Activated CD4-positive, alpha-beta T cell treated with anti-CD3 and anti-CD28 coated beads for 36 hours (primary cell): ENCODE measurements at places on chromosomes 11 and 22. TPM values are rescaled to one million over a fixed set of nuclear protein-coding genes. Genes with fewer than 3 reads are reported as not detected.

- no peak overlapping the region for H3K4me3 ChIP-seq
- peaks cover 53% of the 10 kb centered on the region for H3K4me1 ChIP-seq
- H3K36me3 ChIP-seq, result peaks cover 59% of the 10 kb centered on the region
- no peak for DNase-seq
- no peak overlapping the region for H3K27ac ChIP-seq
- H3K27me3 ChIP-seq, result no peaks in the 10 kb centered on the region
Observed at GRCh38 chr11:83175815-83176214, 17.7 kb upstream of the ANKRD42 start.

GRCh38 chr11:123536690-123537437 lies 106.8 kb downstream of the GRAMD1B start:
- H3K27ac ChIP-seq, result no peak overlapping the region
- H3K36me3 ChIP-seq, result no peaks in the 10 kb centered on the region
- no peaks in the 10 kb centered on the region for H3K27me3 ChIP-seq
- no peak overlapping the region for H3K4me3 ChIP-seq
- no peak for DNase-seq
- H3K4me1 ChIP-seq, result peaks cover 4% of the 10 kb centered on the region

- H3K4me3 ChIP-seq, result no peak overlapping the region
- peaks cover 43% of the 10 kb centered on the region for H3K4me1 ChIP-seq
- peak; percentile 37 for DNase-seq
- H3K36me3 ChIP-seq, result no peaks in the 10 kb centered on the region
Observed at GRCh38 chr11:73154178-73154577, 12.1 kb upstream of the FCHSD2 start.

- peaks cover 27% of the 10 kb centered on the region for H3K4me1 ChIP-seq
- H3K27ac ChIP-seq, result peak overlapping the region; percentile 64
- H3K27me3 ChIP-seq, result no peaks in the 10 kb centered on the region
- peak overlapping the region; percentile 3 for H3K4me3 ChIP-seq
- peaks cover 32% of the 10 kb centered on the region for H3K36me3 ChIP-seq
- DNase-seq, result peak; percentile 58
Observed at GRCh38 chr11:12241971-12242672, 131.7 kb downstream of the MICAL2 start.

GRCh38 chr11:22194306-22194705 lies 1.4 kb downstream of the ANO5 start:
- no peak overlapping the region for H3K27ac ChIP-seq
- peaks cover 12% of the 10 kb centered on the region for H3K4me1 ChIP-seq
- no peak overlapping the region for H3K4me3 ChIP-seq
- H3K27me3 ChIP-seq, result peaks cover 35% of the 10 kb centered on the region
- no peaks in the 10 kb centered on the region for H3K36me3 ChIP-seq
- DNase-seq, result no peak

- H3K27ac ChIP-seq, result no peak overlapping the region
- no peak for DNase-seq
- no peaks in the 10 kb centered on the region for H3K36me3 ChIP-seq
- H3K4me1 ChIP-seq, result no peaks in the 10 kb centered on the region
- no peak overlapping the region for H3K4me3 ChIP-seq
- peaks cover 3% of the 10 kb centered on the region for H3K27me3 ChIP-seq
Observed at GRCh38 chr11:131378931-131379330, 8.5 kb downstream of the NTM start.

DNA sequence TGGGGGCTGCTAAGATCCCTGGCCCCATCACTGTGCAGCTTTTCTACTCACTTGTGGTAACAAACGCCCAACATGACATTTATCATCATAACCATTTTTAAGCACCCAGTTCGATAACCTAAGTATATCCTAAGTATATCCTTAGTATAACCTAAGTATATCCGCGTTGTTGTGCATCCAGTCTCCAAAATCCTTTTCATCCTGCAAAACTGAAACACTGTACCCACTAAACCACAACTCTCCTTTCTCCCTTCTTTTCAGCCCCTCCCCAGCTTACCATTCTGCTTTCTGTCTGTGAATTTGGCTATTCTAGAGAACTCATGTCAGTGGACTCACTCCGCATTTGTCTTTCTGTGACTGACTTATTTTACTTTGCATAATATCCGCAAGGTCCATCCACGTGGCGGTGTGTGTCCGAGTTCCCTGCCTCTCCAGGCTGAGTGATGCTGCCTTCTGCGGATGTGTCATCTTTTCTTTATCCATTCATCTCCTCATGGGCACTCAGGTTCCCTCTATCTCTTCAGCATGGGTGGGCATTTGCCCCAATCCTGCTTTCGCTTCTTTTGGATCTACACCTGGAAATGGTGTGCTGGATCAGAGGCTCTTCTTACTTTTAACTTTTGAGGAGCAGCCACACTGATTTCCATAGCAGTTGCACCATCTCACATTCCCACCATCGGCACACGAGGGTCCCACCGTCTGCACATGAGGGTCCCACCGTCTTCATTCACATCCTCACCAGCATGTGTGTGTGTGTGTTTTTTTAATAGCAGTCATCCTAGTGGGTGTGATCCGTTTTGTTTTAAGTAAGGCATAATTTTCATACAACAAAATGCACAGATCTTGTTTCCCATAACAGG lies 82.4 kb upstream of the CLDN5 start:
- DNase-seq, result no peak
- peak overlapping the region; percentile 50 for H3K4me3 ChIP-seq
- peak overlapping the region; percentile 82 for H3K27ac ChIP-seq
- no peaks in the 10 kb centered on the region for H3K36me3 ChIP-seq

- no peak overlapping the region for H3K4me3 ChIP-seq
- H3K27ac ChIP-seq, result no peak overlapping the region
- H3K27me3 ChIP-seq, result peaks cover 5% of the 10 kb centered on the region
- DNase-seq, result no peak
- no peaks in the 10 kb centered on the region for H3K36me3 ChIP-seq
Observed at GRCh38 chr11:18956630-18957029, 17.4 kb upstream of the MRGPRX1 start.

GRCh38 chr11:4068962-4069361 lies 25.6 kb upstream of the RRM1 start:
- peaks cover 65% of the 10 kb centered on the region for H3K4me1 ChIP-seq
- H3K36me3 ChIP-seq, result peaks cover 19% of the 10 kb centered on the region

DNA sequence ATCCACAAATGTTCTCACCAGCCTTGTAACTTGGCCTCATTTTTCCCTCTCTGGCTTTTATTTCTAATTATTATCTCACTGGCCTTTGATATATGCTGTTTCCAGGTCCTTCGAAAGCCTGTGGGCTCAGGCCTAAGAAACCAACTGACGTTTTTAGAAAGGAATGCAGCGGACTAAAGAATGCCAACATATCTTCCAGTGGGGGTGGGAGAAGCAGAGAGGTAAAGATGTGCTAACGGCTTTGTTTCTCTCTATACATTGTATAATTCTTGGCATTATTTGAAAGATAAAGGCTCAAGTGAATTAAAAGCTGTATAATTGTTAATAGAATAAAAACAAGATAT lies 28.2 kb downstream of the OR6Q1 start:
- no peak overlapping the region for H3K27ac ChIP-seq
- H3K4me1 ChIP-seq, result no peaks in the 10 kb centered on the region
- no peaks in the 10 kb centered on the region for H3K36me3 ChIP-seq
- H3K4me3 ChIP-seq, result no peak overlapping the region
- no peak for DNase-seq
- H3K27me3 ChIP-seq, result peaks cover 4% of the 10 kb centered on the region

The TBX1 gene
- not detected for total RNA-seq

- H3K36me3 ChIP-seq, result no peaks in the 10 kb centered on the region
- H3K4me3 ChIP-seq, result no peak overlapping the region
- H3K4me1 ChIP-seq, result peaks cover 9% of the 10 kb centered on the region
- H3K27ac ChIP-seq, result no peak overlapping the region
Observed at GRCh38 chr22:42340829-42341383, 70.5 kb upstream of the TCF20 start.

- no peaks in the 10 kb centered on the region for H3K36me3 ChIP-seq
- peaks cover 16% of the 10 kb centered on the region for H3K27me3 ChIP-seq
- no peak for DNase-seq
- H3K4me3 ChIP-seq, result no peak overlapping the region
Observed at GRCh38 chr11:11414996-11415395, 61.9 kb upstream of the CSNK2A3 start.

The SLC7A4 gene
- total RNA-seq, result not detected

GRCh38 chr11:9574622-9575259 lies 1.3 kb downstream of the WEE1 start:
- peak overlapping the region; percentile 94 for H3K4me3 ChIP-seq
- peaks cover 49% of the 10 kb centered on the region for H3K36me3 ChIP-seq
- H3K4me1 ChIP-seq, result peaks cover 31% of the 10 kb centered on the region

DNA sequence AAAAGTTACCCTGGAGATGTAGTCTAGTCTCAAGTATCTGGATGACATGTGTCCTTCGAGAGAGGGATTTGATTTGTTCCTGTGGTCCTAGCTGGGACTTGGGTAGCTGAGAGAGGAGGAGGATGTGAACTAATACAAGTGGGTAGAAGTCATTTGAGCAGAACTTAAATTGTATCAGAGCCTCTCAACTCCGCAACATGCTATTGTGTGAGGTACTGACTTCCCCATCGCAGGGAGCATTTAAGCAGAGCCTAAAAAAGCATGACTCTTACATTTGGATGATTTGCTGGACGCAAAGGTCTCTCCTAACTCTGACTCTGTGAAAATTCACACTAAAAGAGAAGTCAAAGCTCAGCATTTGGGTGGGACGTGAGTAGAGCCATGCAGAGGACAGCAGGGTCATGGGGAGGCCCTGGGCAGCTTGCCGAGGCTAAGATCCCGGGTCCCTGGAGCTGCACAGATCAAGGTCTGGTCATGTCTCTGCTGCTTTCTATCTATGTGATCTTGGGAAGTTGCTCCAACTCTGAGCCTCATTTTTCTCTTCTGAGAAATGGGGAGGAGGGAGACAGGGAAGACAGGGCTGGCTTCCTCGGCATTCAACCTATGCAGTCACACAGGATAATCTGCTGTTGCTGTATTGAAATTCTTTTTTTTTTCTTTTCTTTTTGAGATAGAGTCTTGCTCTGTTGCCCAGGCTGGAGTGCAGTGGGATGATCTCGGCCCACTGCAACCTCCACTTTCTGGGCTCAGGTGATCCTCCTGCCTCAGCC lies 44.9 kb downstream of the CD82 start:
- H3K4me3 ChIP-seq, result no peak overlapping the region
- H3K27ac ChIP-seq, result peak overlapping the region; percentile 84
- H3K27me3 ChIP-seq, result no peaks in the 10 kb centered on the region
- no peak for DNase-seq
- peaks cover 92% of the 10 kb centered on the region for H3K4me1 ChIP-seq
- H3K36me3 ChIP-seq, result peaks cover 62% of the 10 kb centered on the region

DNA sequence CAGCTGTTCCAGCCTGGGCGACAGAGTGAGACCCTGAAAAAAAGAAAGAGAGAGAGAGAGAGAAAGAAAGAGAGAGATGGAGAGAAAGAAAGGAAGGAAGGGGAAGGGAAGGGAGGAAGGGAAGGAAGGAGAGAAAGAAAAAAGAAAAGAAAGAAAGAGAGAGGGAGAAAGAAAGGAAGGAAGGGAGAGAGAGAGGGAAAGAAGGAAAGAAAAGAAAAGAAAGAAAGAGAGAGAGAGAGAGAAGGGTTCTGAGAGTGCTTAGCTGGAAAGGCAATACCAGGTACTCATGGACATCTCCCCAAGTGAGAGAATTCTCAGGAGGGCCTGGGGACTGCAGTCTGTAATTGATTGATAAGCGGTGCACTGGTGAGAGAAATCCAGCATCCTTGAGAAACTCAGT lies 12.8 kb upstream of the PRAME start:
- H3K36me3 ChIP-seq, result no peaks in the 10 kb centered on the region
- peaks cover 26% of the 10 kb centered on the region for H3K27me3 ChIP-seq
- H3K4me3 ChIP-seq, result no peak overlapping the region
- no peaks in the 10 kb centered on the region for H3K4me1 ChIP-seq
- no peak overlapping the region for H3K27ac ChIP-seq

The PAMR1 gene
- not detected for total RNA-seq
